Right renal cortex interstitium (tissue), 3 donors: ENCODE measurements at places on chromosomes 12 and 14.
A peak's percentile ranks its signal among the peaks of the same experiment; 100 is the strongest.

GRCh38 chr12:104136577-104136976 is 1.4 kb downstream of the NFYB start:
- DNase-seq: no peak

DNA sequence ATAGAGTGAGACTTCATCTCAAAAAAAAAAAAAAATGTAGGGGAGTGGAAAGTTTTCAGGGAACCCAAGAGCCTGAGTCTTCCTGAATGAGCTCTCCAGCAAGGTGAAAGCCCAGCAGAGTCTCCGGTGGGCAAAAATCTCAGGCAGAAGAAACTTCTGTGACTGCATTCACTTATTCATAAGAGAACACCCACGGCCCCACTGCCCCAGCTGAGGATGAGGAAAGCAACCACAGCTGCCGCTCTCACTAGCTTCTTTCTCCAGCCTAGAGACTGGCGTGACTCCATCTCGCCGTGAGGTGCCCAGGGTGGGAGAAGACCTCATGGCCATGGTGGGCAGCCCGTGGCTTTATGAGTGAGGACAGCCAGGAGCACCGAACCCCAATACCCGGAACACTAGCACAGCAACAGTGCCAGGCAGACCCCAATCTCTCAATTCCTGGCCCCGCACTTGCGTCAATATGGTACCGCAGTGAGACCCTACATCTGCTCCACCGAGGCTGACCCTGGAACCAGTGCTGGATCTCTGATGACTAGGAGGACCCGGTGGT is 29.7 kb upstream of the DYNC1H1 start:
- DNase-seq: no peak

DNA sequence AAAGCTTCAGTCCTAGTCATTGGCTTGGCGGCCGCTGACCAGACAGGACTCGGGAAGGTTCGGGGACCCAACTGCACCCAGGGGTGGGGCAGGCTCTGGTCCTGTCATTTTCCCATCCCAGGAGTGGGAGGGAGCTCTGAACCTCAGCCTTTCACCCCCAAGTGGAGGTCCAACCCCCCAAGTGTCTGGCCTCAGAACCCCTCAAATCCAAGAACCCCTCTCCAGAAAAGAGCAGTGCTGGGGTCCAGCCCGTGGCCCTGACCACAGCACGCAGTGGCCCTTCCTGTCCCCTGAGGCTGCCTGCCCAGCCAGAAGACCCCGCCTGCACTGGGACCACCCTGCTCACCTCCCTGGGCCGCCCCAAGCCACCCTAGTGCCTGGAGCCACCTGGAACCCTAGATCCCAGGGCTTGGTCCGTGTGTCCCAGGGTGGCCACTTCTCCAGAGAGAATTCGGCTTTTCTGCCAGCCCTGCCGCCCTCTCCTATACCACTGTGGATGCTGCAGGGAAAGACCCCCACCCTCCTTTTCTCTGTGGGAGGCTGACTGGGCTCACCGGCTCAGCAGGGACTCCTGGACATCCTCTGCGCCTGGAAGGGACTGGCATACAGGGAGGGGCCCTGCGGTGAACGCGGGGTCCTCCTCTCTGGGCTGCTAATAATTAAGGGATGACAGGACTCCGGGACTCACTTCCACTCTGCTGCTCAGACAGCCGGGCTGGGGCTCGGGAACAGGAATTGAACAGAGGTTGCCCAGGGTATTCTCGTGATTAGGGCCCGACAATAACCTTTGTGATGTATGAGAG is 326.9 kb upstream of the SFSWAP start:
- no peak for DNase-seq

DNA sequence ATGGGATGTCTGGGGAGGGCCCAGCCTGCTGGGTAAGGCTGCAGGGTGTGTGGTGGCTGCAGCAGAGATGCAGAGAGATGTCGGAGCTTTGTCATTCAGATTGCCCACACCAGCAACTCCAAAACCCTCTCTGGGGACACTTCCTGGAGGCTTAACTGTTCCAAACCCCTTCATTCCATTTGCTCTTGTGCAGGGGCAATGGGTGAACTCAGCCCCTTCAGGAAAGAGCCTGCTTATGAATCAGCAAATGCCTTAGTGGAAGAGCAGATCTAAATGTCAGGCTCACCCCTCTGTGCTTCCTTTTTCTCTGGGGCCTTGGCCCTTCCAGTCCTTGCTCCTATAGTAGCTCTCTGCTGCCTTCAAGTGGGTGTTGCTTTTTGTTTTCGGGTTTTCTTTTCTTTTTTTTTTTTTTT is 36.7 kb upstream of the GPATCH2L start:
- DNase-seq: no peak

DNA sequence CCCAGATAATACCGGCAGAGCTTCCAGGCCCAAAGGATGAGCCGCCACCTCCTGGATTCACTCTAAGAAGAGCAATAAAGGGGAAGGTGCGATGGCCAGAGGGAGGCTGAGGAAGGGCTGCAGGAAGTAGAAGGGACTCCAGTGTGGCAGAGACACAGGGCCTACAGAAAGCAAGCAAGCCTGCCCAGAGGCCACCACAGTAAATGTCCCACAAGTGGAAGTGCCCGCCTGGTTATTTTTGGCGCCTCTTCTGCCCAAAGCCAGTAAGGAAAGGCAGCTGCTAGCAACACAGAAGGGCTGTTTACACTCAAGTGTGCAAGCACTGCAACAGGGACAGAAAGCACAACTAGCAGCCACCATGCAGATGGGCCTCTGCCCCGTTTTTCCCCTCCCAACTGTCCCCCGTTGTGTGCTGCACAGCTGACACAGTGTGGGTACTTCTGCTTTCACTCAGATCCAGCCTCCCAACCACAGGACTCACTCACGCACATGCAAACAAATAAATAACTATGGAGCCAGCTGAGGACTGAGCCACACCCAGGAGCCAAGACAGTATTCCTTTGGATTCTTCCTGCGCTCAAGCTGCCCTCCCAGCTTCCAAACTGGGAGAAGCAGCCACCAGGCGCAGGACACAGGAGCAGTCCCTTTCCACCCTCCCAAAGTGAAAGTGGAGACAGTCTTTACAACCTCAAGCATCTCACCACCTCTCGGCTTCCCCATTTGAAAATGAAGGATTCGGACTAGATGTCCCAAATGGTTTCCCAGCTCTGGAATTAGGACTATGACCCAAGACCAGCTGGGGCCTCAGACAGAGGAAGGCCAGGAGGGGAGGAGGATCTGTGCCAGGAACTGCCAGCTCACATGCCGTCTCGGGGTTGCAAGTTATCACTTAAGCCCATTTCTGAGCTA is 40.0 kb upstream of the PNMA1 start:
- DNase-seq: no peak

- no peak for DNase-seq
Observed at GRCh38 chr12:25364529-25365339, 114.0 kb upstream of the KRAS start.

DNA sequence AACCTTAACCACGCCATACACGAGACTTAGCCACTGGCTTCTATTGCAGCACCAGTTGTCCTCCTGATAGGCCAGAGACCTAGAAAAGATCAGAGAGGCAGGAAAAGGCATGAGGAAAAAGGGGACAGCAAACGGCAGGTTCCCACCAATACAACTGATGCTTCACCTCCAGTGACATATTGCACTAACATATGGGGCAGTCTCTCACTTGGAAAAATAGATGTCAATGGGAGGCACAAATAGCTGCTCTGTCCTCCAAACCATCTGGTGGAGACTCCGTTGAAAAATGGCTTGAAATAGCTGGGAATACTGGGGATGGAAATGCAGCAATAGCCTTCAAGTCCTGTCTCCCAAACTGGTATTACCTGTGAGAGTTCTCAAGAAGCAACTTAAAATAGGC is 20.3 kb downstream of the SLC8A3 start:
- no peak for DNase-seq

GRCh38 chr12:93380480-93381121 is 2.9 kb downstream of the NUDT4 start:
- DNase-seq: no peak

DNA sequence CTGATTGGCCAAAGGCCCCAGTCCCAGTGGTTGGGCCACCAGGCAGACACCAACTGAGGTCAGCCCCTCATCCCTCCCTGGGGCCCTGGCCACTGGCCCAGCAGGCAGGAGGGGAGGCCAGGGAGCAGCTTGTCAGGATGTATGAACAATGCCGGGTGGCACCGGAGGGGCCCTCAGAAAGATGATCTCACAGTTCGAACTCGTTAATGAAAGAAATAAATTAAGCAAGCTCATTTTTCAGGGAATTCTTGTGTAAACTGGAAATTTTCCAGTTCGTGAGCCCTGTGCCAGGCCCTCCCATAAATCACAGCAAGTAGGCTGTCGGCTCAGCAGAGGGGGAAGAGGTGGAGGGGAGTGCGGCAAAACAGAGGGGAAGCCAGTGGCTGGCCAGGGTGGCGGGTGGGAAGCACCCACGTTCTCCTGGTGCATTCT is 177.0 kb upstream of the VASH1 start:
- DNase-seq: peak; percentile 67

GRCh38 chr12:123046431-123046830 is 66.0 kb downstream of the ARL6IP4 start:
- DNase-seq: no peak

- no peak for DNase-seq
Observed at GRCh38 chr12:44921736-44922135, 45.6 kb upstream of the NELL2 start.

DNA sequence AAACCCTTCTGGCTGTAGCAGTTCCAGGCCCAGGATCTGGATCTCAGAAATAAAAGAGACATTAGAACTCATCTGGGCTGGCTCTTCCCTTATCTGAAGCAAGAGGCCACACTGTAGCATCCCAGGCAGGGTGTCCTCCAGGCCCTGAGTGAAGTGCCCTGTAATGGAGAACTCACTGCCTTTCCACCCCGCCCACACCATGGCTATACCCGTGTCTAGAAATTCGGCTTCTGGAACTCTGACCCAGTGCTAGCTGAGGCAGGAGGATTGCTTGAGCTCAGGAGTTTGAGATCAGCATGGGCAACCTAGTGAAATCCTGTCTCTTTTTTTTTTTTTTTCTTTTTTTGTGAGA is 23.5 kb upstream of the PLEKHG3 start:
- no peak for DNase-seq

GRCh38 chr12:24996102-24996797 is 47.3 kb upstream of the BCAT1 start:
- no peak for DNase-seq

- DNase-seq: no peak
Observed at GRCh38 chr12:6927379-6928021, at the start of gene ATN1. ATN1 (plus strand) TSS chr12:6927959; CDS start chr12:6934002, 6,043 bp downstream.

DNA sequence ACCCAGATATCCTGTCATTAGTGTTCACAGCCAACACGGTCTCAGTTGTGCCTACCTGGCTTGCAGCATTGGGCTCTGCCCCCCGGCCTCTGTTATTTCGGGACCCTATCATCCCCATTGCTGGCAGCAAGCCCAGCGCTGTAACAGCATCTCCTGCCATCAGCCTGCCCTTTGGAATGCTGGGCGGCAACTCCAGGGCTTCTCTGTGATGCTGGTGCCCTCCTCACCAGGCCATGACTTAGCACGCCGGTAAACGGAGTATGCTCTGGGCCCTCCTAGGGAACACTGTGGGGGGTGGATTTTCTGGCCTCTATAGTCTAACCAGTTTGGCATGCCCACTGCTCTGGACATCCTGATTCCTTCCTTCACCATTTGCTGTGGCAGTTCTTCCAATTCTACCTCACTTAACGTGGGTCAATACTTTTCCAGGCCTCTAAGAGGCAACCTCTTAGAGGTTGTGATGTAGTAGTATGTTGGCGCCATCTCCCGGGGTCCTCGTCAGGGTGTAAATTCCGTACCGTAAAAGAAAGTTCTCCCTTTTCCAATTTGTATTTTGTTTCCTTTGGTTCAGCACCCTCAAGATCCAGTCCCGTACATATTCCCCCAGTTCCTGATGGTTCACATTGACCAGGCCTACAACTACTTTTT is 80.0 kb downstream of the SINHCAF start:
- DNase-seq: no peak

GRCh38 chr14:99790978-99791376 is 2.2 kb upstream of the EML1 start:
- no peak for DNase-seq

GRCh38 chr14:42918615-42919014 is 1311.9 kb downstream of the LRFN5 start:
- no peak for DNase-seq

GRCh38 chr12:90058704-90059103 is 350.1 kb upstream of the ATP2B1 start:
- DNase-seq: peak; percentile 53

DNA sequence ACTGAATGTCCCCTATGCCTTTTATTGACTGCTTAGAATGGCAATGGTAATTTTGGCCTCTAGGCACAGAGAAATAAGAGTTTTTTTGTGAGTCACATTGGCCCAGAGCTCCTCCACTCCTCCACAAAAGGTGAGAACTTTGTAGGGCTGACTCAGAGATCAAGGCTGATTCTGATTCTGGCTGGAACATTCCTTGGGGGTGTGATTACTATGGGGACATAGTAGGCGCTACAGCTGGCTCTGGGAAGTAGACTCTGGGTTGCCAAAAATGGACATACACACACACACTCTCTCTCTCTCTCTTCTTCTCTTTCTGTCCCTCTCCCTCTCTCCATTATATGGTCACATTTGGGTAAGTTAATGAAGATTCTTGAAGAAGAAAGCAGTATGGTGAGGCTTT is 174.6 kb upstream of the DDHD1 start:
- DNase-seq: no peak

- no peak for DNase-seq
Observed at GRCh38 chr12:131231032-131231980, 277.6 kb downstream of the ADGRD1 start.

GRCh38 chr14:33525626-33526025 is 425.2 kb downstream of the EGLN3 start:
- no peak for DNase-seq

GRCh38 chr14:55212634-55213033 is 21.2 kb upstream of the DLGAP5 start:
- no peak for DNase-seq

DNA sequence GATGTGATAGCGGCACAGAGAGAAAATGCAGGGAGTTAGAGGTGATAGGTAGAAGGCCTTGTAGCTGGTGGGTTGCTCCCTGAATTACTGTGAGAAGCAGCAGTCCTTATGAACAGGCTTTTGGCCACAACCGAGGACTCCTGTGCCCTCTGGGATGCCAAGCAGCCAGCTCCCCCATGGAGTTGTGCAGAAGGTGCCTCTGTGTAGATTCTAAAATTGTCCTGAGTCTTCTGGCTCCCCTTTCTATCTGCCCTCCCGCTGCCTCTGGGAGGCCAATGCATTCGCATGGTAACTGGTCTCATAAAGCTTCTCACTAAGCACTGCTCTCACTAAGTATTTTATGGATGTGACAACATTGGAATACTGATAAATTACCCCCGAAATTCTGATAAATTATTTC is 16.1 kb upstream of the SUSD6 start:
- no peak for DNase-seq
